ENCODE measurements at places on chromosomes 2 and 18.

DNA sequence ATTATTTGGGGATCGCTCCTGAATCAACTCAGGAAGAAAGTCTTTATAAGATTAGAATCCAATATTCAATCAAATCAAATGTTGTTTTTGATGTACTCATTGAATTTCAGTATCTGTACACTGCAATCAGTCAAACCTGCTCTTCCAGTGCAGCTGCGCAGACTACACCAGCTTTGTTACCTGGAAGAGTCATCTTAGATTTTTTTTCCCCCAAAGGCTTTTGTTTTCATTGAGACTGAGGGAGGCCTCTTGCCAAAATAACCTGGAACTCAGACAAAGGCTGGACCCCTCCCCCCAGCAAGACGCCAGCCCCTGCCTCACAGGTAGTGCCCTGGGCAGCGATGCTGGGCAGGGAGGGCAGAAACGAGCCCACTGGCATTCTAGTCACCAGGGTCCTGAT lies 74.8 kb downstream of the ARHGEF4 start:
- DNase-seq, result no peak

DNA sequence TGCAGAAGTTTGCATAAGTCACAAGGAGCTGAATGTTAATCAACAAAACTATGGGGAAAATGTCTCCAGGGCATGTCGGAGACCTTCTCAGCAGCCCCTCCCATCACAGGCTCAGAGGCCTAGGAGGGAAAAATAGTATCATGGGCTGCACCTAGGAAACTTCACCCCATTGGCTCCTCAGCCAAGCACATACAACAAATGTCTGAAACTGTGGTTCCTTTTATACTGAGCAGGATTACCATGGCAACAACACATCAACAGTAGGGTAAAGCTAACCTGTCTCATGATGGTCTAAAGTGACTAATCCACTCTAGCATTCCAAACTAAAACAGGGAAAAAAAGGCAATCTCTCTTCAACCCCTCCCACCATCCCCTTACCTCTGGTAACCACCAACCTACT lies 3.2 kb upstream of the NEMP2 start:
- no peak for DNase-seq

GRCh38 chr18:55054021-55054990 lies 95.0 kb upstream of the CCDC68 start:
- DNase-seq, result no peak

- DNase-seq, result no peak
Observed at GRCh38 chr2:23354554-23354953, 30.4 kb upstream of the KLHL29 start.

DNA sequence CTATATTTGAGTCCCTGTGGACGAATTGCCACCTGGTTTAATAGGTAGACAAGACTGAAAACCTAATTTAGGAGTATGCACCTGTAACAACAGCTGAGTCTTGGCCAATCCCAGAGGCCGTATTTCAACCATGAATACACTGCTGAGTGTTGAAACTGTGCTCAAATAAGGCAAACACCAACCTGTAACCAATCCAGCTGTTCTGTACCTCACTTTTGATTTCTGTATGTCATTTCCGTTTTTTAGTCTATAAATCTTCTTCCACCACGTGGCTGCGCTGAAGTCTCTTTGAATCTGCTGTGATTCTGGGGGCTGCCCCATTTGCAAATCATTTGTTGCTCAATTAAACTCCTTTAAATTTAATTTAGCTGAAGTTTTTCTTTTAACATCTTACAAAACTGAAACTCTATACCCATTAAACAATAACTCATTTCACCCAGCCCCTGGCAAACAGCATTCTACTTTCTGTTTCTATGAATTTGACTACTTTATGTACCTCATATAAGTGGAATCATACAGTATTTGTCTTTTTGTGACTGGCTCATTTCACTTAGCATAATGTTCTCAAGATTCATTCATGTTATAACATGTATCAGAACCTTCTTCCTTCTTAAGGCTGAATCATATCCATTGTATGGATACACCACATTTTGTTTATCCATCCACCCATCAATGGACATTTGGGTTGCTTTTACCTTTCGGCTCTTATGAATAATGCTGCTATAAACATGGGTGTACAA lies 7.5 kb upstream of the YPEL5 start:
- no peak for DNase-seq

GRCh38 chr18:64850791-64851190 lies 701.9 kb upstream of the LINC00305 start:
- DNase-seq, result no peak

DNA sequence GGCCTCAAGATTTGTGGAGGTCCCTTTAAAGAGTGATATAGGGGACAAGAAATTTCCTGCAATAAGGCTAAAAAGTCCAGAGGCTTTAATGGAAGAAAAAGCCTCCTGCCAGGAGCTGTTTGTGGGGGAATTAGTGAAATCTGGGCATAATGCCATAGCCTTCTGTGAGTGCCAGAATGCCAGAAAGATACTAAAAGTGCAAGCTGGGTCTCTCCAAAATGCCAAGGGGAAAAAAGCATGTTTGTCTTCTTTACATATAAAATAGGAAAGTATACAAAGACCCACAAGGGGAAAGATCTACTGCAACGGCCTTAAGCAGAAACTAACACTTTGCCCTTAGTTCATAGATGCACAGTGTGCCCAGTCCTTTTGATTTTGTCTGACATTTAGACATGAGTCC lies 647.7 kb upstream of the ZNF804A start:
- no peak for DNase-seq

- DNase-seq, result no peak
Observed at GRCh38 chr18:61064911-61065310, 268.3 kb upstream of the CDH20 start.

DNA sequence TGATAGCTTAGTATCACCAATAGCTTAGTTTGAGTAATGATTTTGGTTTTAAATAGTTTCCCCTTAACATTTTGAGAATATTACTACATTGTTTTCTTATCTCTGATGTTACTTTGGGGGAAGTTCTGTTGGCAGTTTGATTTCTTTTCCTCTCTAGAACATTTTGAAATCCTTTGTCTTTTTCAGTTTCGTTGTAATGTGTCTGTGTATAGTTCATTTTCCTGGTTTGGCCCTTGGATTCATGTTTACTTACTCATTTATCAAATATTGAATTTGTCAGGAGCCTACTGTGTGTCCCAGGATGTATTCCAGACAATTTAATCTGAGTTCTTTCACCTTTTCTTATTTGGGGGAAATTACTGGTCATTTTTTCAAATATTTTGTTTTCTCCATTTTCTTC lies 16.7 kb downstream of the ANKRD12 start:
- DNase-seq, result peak; percentile 41

DNA sequence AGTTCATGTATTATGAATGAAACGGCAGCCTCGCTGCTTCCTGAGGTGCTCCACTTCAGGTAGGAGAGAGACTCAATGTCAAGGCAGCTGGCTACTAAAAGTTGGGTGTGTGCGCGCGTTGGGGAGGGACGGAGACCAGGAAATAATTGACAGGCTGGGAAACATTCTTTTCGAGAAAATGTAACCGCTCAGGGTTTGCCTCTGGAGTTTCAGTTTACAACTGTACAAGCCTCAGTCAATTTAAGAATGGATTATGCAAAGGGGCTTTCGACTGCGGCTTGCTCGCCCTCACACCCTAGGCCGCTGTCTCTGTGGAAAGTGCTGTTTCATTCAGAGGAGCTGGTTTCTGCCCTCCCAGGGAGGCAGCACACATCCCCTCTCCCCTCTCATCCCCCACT lies 4.4 kb upstream of the SPRED2 start:
- DNase-seq, result no peak

GRCh38 chr18:69944436-69944835 lies 3.2 kb downstream of the CD226 start:
- DNase-seq, result no peak

DNA sequence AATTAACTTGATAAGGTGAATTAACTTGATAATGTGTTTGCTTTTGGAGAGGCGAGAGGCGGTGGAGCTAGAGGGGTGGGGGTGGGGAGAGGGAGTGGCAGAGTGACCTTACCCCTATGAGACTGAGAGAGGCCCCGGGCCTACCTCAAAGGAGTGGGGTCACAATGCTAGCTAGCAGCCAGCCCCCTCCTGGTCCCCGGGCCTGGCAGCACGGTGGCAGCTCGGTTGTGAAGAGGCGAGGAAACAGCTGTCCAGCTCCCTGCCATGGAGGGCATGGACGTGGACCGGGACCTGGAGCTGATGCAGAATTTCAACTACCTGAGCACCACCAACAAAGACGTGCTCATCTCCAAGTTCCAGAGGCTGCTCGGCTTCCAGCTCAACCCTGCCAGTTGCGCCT lies 123.9 kb downstream of the RGPD3 start:
- no peak for DNase-seq

Data from fibroblast of the aortic adventitia (primary cell).